Posterior vena cava (tissue), 2 donors: ENCODE measurements at places on chromosomes 5 and 9.

DNA sequence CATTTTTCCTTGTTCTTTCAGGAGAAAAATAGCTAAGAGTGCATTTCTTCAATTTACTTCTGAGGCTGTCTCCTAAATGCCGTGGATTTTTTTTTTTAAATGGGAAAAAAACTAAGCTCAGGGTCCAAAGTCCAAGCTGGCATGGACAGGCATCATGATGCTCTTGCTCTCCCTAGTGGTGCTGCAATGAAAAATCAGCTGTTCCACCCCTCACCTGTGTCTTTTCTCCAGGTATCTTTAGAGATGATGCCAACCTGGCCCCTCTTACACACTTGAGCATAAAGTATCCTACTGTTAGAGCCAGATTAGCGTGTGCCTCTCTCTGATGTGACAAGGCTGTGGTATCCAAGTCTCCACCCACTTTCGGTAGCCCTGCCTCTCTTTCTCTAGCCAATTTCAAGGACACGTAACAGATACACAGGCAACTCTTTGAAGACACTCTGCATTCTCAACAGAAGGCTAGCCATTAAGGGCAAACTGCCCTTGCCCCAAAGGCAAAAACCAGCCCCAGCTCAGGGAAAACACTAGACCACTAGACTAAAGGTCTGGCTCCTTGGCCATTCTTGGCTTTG lies 208.8 kb downstream of the SAXO1 start:
- no peak for DNase-seq

GRCh38 chr9:132630811-132631210 lies 39.0 kb downstream of the DDX31 start:
- no peak for DNase-seq

- no peak for DNase-seq
These were observed 84.0 kb downstream of the SEC61B start for GRCh38 chr9:99305820-99306811.

DNA sequence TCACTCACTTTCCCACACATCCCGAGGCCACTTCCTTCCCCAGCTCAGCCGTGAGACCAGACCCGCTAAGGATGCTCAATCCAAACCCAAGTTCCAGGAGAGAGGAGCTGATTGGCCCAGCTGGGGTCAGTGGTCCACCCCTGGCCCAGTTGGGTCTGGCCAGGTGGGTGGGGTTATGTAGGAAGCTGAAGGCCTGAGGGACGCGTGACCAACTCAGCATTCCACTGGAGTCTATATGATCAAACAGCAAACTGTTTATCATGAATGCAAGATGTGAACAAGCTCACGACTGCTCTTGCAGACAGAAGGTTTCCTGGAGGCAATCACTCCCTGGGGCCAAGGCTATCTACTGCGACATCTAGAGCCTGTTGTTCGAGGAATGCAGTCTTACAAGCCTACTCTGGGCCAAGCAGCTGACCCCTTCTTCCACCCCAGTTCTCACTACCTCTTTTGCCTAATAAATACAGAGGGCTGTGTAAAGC lies 4.9 kb upstream of the RAPGEF1 start:
- no peak for DNase-seq

- DNase-seq: no peak
These were observed 25.4 kb downstream of the MEGF10 start for GRCh38 chr5:127316011-127316410.

DNA sequence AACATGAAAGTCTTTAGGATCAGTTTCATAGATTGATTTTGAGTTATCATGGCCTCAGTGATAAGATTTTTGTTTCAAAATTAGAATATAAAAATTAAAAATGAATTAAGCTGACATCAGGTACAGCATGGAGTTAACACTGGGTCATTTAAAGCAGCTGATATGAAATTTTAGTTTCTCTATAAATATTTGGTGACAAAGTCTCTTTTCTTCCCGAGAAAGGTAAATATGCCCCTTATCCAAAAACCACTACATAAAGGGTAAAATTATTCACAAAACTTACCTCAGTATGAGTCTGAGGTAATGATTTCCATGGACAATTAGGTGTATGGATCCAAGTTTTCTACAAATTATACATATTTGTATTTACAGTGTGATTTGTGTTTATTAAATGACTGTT lies 121.5 kb upstream of the PJA2 start:
- no peak for DNase-seq

DNA sequence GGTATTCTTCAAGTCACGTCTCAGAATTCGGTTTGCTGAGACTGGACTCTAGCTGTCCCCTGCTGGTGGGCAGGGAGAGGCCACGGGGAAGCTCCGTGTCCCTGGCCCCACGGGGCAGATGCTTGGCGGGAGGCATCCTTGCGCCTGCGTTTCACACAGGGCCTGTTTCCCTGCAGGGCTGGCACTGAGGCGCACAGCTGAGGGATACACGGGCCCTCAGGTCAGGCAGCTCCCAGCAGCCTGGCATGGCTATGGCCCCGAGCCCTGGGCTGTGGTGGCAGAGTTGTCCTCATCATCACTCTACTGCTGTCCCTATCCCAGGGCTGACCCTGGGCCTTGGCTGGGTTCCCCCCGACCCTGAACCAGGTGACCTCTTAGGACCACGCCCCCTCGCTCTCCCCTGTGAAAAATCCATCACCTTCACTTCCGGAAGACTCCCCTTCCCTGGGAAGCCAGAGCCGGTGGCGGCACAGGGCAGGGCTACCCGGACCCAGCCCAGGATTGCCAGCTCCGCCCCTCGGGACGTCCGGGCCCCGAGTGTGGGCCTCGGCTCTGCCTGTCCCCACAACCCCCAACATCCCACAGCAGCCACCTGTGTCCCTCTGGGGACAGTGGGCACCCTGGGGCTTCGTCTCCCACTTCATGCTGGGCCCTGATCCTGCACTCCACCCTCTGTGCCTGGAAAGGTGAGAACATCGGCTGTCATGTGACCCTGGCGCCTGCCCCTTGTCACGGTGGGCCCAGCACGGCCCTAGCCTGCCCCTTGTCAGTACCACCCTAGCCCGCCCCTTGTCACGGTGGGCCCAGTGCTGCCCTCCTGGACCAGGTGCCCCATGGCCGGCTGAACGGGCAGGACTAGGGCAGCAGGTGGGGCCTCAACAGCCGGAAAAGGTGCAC lies 5.0 kb downstream of the DPP7 start:
- peak; percentile 72 for DNase-seq

DNA sequence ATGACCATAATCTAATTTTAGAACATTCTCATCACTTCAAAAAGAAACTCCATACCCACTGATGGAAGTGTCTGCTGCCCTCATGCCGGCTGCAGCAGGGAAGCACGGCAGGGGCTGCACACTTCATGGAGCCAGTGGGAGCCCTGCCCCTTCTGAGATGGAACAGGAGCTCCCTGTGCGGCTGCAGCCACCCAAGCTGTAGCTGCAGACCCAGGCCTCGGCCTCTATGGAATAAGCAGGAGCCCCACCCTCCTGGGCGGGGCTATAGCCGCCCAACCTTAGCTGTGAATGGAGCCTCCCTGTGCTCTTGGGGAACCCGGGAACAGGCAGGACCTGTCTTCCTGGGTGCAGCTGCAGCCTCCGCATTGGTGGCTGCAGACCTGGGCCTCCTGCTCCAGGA lies 128.5 kb downstream of the NUDT12 start:
- no peak for DNase-seq

- DNase-seq: no peak
These were observed 45.8 kb downstream of the KIAA1958 start for GRCh38 chr9:112532427-112532826.

- peak; percentile 77 for DNase-seq
These were observed 58.6 kb downstream of the STK10 start for GRCh38 chr5:172129256-172129910.

DNA sequence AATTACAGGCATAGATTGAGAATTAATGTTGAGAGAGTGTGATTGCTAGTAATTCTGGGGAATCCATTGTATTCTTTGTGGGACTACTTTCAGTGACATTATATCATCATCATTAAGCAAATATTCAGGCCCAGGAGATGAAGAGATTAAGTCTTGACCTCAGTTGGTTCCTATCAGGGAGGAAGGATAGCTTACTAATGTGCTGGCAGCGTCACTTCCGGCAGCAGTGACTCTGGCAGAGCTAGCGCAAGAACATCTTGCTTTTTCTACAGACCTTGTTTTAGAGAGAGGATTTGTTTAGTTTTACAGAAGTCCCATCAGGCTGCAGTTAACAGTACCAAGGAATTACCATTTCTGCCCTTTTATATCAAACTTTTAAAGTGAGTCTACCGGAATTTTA lies 20.3 kb downstream of the OSTF1 start:
- DNase-seq: peak; percentile 88
